ENCODE measurements at places on chromosomes 12 and 14.

GRCh38 chr14:89574420-89574819 lies 157.4 kb upstream of the FOXN3 start:
- no peak for DNase-seq

DNA sequence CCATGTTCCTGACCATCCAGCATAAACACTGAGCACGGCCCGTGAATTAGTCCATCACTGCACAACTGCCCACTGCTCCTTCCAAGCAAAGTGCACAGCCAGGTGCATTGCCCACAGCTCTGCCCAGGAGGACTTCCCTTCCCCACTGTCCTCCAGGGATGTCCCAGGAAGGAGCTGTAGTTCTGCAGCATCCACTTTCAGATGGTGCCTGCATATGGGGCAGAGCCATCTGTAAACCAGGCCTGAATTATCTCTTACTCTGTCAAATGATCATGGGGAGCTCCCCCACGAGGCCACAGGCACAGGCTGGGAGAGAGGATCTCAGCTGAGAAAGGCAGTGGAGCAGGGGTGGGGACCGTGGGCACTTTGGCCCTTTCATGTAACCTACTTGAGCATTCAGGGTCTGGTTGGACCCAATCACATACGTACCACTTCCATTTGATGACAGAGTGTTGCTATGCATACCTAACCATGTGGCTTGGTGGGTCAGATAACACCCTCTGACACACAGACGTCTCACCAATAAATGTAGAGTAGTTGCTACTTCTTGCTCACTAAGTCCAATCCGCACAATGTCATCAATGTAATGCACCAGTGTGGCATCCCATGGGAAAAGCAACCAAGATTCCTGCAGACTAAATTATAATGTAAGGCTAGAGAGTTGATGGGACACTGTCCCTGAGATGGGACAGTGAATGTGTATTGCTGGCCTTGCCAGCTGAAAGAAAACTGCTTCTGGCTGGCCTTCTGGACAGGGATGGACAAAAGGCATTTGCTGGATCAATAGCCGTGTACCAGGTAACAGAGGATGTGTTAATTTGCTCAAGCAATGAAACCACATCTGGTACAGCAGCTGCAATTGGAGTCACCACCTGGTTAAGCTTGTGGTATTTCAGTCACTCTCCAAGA lies 113.8 kb upstream of the C14orf180 start:
- DNase-seq, result no peak

DNA sequence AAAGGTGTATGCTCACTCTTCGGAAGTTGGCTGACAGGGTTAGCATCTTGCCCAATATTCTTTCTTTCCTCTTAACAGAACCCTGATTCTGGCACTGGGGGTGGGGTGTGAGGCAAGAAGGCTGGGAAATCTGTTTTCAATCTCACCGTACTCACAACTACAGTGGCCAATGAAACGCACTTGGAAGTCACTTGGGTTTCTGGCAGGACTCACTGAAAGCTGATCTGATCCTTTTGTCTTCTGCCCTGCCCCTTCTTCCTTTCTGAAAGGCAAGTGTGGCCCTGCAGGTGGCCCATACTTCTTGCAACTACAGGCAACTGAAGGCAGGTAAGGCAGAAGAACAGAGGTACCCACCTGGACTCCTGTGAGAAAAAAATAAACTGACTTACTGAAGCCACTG lies 106.9 kb downstream of the STXBP6 start:
- DNase-seq, result peak; percentile 55

GRCh38 chr12:104280111-104280510 lies 23.4 kb upstream of the EID3 start:
- no peak for DNase-seq

DNA sequence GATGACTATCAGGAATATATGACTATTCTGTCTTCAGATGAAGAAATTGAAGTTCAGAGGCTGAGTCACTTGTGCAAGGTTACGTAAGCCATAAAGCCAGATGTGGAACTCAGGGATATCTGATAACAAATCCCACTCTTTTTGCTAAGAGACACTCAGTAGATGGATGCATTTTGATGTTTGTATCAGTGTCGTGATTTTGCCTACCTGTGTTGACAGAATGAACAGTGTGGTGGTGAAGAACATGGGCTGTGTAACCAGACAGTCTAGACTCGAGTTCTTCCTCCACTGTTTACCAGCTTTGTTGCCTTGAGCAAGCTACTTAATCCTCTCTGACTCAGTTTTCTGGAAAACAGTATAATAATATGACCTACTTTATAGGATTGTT lies 93.9 kb downstream of the DAAM1 start:
- no peak for DNase-seq

GRCh38 chr12:24808651-24809050 lies 140.2 kb downstream of the BCAT1 start:
- DNase-seq, result no peak

DNA sequence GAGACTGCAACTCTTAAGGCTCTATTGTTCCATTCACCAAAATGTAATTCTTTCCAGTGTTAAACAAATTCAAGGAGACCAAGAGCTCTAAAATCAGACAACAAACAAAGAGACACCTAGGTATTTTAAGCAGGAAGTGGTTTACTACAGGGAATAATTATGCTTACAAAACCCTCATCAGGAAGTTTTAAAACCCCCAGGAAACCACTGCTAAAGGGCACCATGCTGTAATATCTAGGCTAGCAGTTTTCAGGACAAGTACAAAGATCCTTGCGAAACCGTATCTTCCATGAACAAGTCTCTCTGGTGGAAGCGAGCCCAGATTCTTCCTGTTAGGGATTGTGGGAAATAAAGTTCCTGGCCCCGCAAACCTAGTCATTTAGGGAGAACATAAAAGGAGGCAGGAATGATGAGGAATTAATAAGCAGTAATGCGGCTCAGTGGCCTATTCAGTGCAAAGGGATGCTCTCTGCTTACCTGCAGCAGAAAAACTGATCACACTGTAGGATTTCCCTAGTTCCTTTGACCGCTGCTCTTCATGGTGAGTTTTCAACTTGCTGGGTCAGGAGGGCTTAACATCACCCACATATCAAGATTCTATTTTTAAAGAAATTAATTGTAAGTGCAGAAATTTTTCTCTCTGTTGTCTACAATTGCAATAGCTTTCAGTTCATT lies 42.8 kb downstream of the ACSM4 start:
- no peak for DNase-seq

GRCh38 chr12:116087962-116088361 lies 189.5 kb downstream of the MED13L start:
- no peak for DNase-seq

Data from DMS153 (cell line).